ENCODE measurements at places on chromosomes 7 and 10. TPM values are rescaled to one million over a fixed set of nuclear protein-coding genes. Genes with fewer than 3 reads are reported as not detected.

DNA sequence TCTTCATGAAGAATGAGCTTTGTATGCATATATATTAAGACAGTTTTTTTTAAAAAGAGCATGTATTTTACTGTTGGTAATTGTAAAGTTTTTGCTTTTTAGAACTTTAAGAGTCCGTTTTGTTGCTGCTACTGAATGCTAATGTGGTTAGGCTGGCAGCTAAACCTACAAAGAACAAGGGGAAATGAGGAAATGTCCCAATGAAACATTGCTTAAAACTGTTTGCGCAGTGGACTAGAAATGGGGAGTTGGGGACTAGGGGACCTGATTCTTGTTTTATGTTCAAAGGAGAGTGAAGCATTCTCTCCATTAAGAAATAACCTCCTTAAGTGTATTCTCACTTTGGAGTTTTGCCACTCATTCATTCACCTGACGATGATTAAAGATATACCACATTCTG is 5.7 kb downstream of the NRF1 start:
- no peak for DNase-seq

DNA sequence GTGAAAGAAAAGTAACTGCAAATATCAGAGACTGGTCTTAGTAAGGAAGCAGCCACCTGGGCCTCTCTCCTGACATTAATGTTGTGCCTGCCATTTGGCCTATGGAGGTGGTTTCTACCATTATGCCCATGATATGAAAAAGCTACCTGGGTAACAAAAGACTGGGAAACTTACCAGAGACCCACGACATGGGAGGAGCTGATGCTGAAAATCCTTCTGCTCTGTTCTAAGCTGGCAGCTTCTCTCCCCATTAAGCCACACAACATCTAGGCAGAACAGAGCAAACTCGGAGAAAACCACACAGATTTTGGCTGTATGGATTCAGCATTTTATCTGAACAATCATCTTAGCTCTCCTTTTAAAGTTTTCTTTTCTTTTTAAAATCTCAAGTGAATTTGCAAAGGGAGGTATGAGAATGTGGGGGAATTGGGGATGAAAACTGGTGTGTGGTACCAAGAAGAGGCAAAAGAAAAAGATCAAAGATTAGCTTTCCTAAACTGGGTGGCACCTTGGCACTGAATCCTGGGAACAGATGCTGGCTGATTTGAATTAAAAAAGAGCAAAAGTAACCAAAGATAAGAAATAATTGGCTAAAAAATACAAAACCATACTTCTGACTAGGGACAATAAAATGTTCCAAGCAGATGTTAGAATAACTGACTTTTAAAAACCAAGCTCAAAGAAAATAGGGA is 128.6 kb upstream of the ANKRD1 start:
- DNase-seq = no peak

- DNase-seq = no peak
These were observed 605.5 kb downstream of the GATA3 start for GRCh38 chr10:8659982-8660381.

- no peak for DNase-seq
These were observed 185.7 kb downstream of the GRID1 start for GRCh38 chr10:86180861-86181260.

DNA sequence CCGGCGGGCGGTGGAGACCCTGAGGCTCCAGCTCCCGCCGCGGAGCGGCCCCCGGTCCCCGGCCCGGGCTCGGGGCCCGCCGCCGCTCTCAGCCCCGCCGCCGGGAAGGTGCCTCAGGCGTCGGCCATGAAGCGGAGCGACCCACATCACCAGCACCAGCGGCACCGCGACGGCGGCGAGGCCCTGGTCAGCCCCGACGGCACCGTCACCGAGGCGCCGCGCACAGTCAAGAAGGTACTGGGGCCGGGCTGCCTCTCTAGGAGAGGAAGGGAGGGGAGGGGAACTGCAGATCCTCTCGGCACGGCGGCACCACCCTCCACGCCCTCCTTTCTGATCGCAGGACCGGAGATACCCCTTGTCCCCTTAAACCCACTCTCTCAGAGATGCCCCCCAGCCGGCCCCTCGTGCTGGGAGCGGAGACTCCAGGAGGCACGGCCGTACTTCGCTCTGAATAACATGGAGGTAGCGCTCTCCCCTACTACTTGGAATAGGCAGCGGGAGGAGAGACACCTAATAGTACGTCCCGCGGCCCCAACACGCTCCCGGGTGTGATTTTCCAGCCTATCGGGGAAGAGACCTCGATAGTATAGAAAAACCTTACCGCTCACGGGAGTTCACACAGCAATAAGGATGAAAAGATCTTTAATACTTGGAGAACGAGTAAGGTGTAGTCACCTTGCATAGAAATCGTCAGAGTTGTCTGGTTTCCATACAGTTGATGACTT is 538 bp downstream of the AHCYL2 start:
- peak; percentile 36 for DNase-seq

LBX1 gene
- total RNA-seq = 1.6 TPM

DGKB gene
- 29.4 TPM for total RNA-seq

GRID1 gene
- 15.8 TPM for total RNA-seq

ANKMY2 gene
- total RNA-seq = 37.8 TPM

MAD1L1 gene
- total RNA-seq = 25.0 TPM

SNCG gene
- total RNA-seq = 8.9 TPM

PRSS37 gene
- total RNA-seq = not detected

Measured in cerebellum (tissue), 4 donors.